Diencephalon (tissue), 1 donor: ENCODE measurements at places on chromosomes 12 and 14. TPM values are rescaled to one million over a fixed set of nuclear protein-coding genes. Genes with fewer than 3 reads are reported as not detected.

The BRMS1L gene
- 30.0 TPM for total RNA-seq

The MYH6 gene
- total RNA-seq = under 0.01 TPM

The BAG5 gene
- total RNA-seq = 44.8 TPM

The DTX3 gene
- 58.1 TPM for total RNA-seq

The TRPV4 gene
- 0.92 TPM for total RNA-seq

The TBX3 gene
- total RNA-seq = 7.6 TPM

The STAC3 gene
- 1.4 TPM for total RNA-seq
